Heart left ventricle (tissue), 16 donors: ENCODE measurements at places on chromosomes 3 and 15.

- no peak for DNase-seq
Observed at GRCh38 chr3:155690921-155691320, 54.0 kb downstream of the PLCH1 start.

DNA sequence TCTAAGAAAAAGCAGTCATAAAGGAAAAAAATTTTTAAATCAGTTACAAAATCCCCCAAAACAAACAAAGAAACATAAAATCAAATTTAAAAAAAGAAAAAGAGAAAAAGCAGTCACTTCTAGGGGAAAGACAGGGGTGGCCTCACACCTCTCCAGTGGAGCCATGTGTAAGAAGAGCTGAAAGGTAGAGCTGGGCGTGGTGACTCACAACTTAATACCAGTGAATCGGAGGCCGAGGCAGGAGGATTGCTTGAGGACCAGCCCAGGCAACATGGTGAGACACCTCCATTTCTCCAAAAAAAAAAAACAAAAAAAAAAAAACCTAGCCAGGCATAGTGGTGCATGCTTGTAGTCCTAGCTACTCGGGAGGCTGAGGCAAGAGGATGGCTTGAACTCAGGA lies 14.7 kb downstream of the MESD start:
- DNase-seq, result no peak

GRCh38 chr3:177887475-177887874 lies 648.8 kb upstream of the KCNMB2 start:
- no peak for DNase-seq

GRCh38 chr15:76342058-76342381 lies 5.4 kb downstream of the ISL2 start:
- no peak for DNase-seq

DNA sequence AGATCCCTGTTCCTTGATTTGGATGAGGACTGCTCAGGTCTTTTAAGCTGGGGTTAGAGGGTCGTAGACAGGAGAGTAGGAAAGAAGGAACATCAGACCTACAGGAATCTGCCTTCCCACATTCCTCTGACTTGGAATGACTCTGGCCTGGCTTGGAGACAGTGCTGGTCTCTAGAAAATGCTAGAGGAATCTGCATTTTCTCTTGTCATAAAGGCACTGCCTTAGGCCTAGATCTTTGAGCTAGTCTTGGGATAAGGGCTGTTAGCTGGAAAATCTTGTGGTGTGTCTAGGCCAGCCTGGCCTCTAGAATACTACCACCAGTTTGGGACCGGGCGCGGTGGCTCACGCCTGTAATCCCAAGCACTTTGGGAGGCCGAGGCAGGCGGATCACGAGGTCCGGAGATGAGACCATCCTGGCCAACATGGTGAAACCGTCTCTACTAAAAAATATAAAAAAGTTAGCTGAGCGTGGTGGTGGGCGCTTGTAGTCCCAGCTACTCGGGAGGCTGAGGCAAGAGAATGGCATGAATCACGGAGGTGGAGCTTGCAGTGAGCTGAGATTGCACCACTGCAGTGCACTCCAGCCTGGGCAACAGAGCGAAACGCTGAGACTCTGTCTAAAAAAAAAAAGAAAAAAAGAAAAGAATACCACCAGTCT lies 17.3 kb upstream of the BSN start:
- DNase-seq, result no peak

GRCh38 chr15:34038871-34039789 lies at the start of gene AVEN:
TSS of gene AVEN (minus strand) at chr15:34039204. CDS start at chr15:34039046, 158 bp downstream.
- DNase-seq, result peak; percentile 45

DNA sequence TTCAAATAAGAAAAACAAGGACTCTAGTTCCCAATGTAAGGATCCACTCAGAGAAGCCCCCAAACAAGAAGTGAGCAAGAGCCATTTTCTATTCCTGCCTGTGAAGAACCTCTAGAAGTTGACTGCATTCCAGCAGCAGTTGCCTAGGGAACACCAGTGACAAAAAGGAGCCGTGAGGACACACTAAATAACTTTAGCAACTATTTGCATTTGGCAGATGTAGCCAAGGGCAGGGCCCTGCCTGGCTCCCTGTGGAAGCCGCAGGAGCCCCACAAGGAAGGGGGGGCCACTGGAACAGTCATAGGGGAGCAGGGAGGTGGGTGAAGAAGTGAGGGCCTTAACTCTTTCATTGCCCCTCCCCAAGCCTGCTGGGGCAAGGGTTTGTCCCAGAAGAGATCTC lies 470.2 kb upstream of the PROK2 start:
- DNase-seq, result no peak

DNA sequence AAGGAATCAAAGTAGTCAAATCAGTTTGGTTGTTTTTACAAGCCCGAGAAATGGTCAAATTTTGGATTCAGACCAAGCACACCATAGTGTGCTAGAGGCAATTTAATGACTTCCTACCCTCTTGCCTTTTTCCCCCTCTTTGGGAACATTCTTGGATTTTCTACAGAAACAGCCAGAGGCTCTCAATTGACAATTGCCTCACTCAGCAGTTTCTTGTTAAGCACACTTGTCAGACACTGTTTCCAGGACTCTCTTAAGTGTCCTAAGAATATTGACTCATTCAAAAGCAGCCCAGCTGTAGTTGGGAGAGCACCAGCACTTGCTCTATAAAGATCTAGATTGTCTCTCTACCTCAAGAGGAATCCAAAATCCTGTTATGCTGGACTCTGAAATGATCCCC lies 1.5 kb upstream of the SLC35G2 start:
- no peak for DNase-seq

- no peak for DNase-seq
Observed at GRCh38 chr15:62850318-62850717, 192.2 kb upstream of the TPM1 start.

DNA sequence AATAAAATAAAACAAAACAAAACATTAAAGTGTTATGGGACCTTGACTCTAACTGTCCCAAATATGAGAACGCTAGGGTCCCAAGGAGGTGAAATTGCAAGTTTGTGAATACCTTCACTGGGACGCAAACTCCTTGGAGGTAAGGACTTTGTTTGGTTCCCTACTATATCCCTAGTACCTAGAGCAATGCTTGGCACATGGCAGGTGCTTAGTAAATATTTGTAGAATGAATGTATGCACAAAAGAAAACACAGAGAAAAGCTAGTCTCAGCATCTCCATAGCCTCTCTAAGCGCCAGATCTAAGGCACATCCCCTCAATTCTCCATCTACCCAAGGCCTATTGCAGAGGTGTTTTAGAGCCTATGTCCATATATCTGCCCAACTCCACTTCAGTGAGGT lies 30.5 kb downstream of the GPR176 start:
- DNase-seq, result no peak

DNA sequence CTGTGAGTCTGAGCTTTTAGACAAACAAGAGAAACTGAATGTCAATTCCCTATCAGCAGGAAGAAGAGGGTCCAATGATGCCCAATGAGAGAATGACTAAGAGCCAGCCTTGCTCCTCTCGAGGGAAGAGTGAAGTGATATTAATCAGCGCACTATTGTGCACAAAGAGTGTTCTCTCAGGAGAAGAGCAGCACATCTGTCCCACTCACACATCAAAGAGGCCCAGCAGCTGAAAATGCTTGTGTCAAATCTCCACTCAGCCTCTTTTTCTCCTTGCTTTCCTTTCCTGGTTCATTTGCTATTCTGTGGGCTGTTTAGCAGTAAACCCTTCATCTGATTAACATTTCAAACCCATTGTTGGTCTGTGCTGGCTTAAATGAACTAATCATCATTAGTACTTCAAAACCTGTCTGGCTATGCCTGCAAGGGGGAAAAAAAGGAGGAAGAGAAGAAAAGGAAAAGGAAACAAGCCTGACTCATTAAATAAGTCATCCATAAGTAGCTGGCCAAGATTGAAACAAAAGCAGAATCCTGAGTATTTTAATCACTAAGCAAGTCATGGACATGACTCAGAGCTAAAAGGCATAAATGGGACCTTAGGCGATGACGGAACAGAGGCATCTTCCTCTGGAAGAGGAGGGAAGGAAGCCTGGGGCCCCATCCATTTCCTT lies 912.7 kb downstream of the TUSC7 start:
- DNase-seq, result no peak

DNA sequence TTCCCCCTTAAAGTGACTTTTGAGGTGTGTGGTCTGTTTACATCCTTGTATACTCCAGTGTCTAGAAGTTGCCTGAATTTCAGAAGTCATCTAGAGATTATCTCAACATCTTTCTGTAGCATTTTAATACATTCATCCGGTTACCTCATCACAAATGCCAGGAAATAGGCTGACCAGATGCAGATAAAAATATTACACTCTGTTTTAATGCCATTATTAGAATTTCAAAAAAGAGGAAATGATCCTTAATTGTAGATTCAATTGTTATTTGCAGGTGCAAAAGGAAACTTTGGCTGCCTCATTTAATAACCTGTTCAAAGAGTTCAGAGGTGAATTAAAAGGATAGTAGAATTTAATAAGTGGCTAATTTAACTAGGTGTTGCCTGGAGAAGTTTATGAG lies 290.9 kb downstream of the C3orf38 start:
- no peak for DNase-seq

GRCh38 chr3:46711760-46712159 lies 5.9 kb downstream of the PRSS50 start:
- DNase-seq, result no peak

DNA sequence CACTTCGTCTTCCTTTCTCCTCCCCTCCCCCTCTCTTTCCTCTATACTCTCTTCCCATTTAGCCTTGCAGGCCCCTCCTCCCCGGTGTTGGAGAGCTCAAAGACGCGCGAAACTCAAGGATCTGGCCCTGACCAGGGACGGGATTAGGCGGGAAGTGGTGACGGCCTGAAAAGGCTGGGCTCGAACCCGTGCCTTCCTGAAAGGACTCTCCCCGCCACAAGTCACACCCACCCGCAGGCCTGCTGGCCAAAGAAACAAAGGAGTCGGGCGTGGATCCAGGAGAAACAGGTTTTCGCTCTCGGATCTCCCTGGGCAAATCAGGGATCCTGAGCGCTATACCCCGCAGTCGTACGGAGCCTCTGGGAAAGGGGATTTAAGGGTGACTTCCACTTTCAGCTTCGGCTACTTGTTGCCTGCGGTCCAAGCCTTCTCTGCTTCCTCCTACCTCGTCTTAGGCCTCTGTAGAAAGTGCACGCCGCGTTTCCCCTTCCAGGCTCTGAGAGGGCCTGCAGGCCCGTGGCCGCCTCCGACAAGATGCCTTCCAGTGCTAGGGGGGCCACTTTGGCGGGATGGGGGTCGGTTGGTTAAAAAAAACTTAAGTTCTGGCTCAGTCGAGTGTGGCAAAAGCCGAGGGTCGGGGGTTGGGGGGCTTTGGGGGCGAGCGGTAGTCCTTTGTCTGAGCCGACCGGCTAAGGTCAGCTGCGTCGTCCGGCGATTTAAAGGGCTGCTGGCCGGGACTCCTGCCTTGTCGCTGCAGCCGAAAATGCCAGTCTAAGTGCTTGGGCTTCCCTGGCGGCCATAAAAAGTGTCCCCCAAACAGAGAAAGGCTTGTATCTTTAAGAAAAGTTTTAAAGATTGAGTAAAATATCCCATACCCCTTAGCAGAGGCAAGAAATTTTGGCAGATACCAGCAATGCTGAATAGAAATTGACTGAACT lies 8.2 kb downstream of the ZIC4 start:
- no peak for DNase-seq

DNA sequence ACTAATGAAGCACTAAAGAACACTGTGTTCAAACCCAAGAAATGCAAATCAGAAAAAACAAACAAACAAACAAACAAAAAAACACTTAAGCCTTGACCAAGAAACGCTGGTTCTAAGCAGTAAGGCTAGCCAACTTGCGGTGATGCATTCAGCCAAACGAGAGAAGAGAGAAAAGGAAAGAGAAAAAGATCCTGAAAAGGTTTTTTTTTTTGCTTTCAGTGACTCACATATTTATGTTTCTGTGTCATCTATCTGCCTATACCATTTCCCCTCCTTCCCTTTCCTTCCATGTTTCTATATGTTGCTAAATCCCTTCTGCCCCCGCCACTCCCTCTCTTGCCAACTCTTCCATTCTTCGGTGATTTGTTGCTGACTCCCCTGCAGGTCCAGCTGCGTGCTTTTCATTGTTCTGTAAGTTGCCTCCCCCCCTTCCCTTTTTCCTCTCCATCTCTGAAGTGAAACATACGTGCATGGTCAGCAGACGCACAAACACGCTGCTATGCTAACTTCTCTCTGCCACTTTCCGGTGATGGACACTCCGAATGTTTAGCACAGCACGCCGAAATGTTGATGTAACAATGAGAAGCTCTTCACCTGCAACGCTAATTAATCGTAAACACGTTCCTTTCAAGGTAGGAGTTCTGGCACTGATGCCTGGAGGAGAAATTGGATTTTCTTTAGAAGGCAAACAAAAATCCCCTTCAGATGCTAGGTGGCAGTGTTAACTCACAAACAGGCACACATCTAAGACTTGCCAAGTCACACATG lies 154.4 kb downstream of the TUSC7 start:
- DNase-seq, result no peak

DNA sequence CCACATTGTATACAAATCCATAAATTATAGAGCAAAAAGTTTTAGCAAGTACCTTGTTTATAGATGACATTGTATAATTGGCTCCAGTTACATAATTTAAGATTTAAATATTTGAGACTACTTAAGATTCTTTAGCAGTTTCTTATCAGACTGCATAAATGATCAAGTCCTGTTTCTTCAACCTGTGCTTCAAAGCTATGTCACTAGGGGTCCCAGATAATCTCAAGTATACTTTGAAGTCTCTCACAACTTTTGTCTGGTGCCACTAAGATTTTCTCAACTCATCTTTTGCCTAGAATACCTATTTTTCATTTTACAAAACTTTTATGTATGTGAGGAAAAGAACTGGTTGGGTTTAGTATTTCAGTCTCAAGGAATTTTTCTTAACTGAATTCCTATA lies 205.5 kb downstream of the STAG1 start:
- DNase-seq, result no peak

- DNase-seq, result peak; percentile 90
Observed at GRCh38 chr15:72685925-72686794, at the start of the genes BBS4 and HIGD2B. TSS of gene BBS4 (plus strand) at chr15:72686207. CDS start at chr15:72686228, 21 bp downstream. TSS of gene HIGD2B (minus strand) at chr15:72686182. CDS start at chr15:72676374, 9,808 bp downstream.

GRCh38 chr15:86036243-86036642 lies 43.4 kb upstream of the AGBL1 start:
- no peak for DNase-seq

GRCh38 chr3:44066806-44067205 lies 174.9 kb upstream of the TOPAZ1 start:
- DNase-seq, result no peak

GRCh38 chr3:184596233-184596632 lies 34.6 kb downstream of the EPHB3 start:
- DNase-seq, result no peak

DNA sequence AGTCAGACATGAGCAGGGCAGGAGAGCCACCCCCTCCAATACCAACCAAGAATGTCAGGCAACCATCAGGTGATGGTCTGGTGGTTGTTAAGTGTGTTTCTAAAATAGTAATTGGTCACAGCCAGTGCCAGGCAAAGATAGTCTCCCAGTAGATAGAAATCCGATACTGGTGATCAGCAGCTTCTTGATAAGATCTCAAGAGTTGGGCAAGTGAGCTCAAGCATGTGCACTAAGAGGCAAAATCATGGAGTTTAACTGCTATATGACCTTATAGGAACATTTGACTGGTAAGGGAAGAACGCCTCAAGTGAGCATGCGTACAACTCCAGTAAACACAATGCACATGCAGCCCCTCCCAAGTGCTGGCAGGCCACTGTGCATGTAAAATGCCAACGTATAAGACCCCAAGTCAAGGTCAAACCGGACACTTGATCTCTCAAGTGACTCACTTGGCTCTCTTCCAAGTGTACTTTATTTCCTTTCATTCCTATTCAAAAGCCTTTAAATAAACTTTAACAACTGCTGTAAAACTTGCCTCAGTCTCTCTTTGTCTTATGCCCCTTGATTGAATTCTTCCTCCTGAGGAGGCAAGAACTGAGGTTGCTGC lies 36.0 kb upstream of the CBLB start:
- no peak for DNase-seq

GRCh38 chr3:194654443-194654842 lies 17.5 kb downstream of the LSG1 start:
- DNase-seq, result no peak
